Suppressor macrophage (primary cell): ENCODE measurements at places on chromosomes 1 and 21.

GRCh38 chr1:91608876-91609275, 108.2 kb downstream of the CDC7 start:
- no peak for DNase-seq

DNA sequence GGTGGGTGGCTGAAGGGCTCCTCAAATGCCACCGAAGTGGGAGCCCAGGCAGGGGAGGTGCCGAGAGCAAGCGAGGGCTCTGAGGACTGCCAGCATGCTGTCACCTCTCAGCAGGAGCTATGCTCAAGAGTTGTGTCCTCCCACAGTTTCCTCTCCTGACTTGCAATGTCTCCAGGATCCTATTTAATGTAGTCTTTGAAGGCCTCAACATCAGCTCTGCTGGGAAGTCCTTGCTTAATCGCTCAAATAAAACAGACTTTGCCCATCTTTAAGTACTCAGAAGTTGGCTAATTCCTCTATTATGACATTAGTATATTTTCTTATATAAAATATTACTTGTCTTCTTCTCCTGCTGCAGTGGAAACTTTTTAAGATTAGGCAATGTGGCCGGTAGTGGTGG, 154.2 kb upstream of the NRIP1 start:
- DNase-seq, result peak; percentile 55

DNA sequence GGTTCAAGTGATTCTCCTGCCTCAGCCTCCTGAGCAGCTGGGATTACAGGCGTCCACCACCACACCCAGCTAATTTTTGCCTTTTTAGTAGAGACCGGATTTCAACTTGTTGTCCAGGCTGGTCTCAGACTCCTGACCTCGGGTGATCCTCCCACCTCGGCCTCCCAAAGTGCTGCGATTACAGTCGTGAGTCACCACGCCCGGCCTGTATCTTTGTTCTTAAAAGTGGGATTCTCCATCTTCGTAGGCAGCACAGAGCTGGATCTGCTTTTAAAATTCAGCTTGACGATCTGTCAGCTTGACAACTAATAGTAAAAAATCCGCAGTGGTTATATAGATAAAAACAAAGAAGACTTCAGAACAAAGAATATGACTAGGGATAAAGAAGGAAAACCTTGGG, 2.8 kb upstream of the GNG4 start:
- no peak for DNase-seq

DNA sequence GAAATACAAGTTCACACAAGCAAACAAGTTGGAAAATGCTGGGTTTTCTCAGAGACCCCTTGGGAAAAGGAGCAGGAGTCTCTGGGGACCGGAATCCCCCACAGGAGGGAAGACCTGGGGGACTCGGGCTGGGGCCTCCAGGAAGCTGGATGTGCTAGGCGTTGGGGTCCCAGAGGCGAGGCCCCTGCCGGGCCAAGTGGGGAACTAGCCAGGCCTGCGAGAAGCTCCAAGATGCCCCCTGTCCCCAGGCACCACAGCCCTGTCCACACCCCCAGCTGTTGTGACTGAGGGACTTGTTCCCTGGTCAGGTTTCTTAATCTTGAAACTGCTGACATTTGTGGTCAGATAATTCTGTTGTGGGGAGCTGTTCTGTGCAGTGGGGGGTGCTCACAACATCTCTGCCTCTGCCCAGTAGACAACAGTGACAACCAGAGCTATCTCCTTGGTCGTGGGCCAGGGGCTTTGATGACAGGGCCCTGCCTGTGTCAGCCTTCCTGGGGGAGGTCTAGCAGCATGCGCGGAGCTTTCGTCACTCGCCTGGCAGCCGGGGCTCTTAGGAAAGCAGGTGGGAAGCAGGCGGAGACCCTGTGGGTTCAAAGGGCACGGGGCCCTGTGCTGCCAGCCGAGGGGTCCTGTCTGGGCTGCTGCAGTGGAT, 126.4 kb upstream of the ARHGEF16 start:
- DNase-seq, result no peak

DNA sequence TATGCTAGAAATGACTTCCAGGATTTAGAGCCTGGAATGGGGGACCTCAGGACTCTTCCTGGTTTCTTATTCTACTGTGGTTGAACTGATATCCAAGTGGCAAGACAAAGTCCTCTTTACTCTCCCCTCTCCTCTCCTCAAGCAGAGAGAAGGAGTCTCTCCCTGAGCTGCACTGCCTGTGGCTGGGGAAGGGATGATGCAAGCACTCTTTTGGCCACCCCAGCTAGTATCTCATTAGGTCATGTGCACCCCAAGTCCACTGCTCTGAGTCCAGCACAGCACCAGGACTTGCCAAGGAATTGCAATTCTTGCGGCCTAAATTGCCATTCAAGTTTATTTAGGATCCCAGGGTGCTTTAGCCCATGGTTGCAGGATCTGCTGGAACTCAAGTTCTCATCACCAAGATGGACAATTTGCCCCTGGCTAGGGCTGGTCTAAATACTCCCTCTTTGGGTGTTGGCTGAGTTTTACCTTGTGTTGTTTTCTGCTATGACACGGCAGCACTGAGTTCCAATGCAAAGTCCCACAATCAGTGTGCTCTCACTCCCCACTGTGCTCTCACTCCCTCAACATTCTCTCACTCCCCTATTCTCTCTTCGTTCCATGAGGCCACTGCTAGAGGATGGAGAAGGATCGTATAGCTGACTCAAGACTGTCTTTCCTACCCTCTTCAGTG, 172.2 kb downstream of the TM2D1 start:
- DNase-seq, result no peak
